ENCODE measurements at places on chromosomes 1 and 21.
A peak's percentile ranks its signal among the peaks of the same experiment; 100 is the strongest.

DNA sequence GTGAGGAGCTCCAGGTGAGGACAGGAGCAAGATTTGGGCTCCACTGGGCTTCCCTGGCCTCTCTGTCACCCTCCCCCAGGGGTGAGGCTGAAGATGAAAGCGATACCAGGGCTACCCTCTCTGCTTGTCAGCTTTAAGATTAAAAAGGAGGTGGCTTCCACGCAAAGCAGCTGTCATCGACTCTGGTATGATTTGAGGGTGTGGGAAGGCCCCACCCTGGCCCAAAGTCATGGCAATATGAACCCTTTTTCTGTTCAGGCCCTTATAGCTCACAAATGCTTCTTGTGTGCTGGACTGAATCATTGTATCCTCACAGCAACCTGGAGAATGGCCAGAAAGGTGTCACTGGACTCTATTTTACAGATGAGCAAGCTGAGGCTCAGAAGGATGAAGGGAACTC lies 41.6 kb downstream of the NUAK2 start:
- no peak for DNase-seq

DNA sequence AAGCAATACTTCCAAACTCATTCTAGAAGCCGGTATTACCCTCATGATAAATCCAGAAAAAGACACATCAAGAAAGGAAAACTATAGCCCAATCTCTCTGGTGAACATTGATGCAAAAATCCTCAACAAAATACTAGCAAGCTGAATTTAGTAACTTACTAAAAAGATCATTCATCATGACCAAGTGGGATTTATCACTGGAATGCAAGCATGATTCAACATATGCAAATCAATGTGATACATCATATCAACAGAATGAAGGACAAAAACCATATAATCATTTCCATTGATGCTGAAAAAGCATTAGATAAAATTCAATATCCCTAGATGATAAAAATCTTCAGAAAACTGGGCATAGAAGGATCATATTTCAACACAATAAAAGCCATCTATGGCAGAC lies 402.9 kb downstream of the TGFB2 start:
- no peak for DNase-seq

DNA sequence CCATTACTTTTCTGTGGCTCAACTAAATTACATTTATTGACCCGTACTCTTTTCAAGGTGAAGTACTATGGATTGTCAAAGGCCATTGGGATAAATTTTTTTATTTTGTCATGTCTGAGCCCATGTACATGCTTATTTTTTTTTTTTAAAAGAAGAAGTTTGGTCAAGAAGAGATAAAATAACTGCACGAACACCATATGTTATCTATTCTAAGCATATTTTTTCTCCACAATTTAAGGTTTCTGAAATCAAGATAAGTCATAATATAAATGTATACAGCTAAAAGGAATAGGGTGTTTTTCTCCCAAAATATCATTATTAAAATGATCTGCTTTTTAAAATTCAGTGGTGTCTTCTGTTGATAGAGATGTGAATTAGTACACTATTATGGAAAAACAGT lies 35.0 kb upstream of the SH2D1B start:
- DNase-seq, result no peak

DNA sequence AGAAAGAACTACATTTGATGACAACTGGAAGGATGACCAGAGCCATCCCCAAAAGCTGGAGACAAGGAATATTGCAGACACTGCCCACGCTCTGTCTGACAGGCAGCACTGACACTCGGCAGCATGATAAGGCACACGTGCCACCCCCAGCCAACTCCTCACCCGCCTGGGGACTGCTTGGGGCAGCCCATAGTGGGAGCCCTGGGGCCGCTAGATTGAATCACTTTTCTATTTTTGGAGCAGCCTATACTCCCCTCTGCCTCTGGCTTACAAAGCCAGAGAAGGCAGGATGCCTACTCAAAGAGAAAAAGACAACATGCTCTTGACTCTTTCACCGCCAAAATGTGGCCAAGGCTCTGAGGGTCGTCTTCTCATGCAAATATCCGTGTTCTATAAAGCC lies 1.3 kb downstream of the SMG5 start:
- DNase-seq, result no peak

DNA sequence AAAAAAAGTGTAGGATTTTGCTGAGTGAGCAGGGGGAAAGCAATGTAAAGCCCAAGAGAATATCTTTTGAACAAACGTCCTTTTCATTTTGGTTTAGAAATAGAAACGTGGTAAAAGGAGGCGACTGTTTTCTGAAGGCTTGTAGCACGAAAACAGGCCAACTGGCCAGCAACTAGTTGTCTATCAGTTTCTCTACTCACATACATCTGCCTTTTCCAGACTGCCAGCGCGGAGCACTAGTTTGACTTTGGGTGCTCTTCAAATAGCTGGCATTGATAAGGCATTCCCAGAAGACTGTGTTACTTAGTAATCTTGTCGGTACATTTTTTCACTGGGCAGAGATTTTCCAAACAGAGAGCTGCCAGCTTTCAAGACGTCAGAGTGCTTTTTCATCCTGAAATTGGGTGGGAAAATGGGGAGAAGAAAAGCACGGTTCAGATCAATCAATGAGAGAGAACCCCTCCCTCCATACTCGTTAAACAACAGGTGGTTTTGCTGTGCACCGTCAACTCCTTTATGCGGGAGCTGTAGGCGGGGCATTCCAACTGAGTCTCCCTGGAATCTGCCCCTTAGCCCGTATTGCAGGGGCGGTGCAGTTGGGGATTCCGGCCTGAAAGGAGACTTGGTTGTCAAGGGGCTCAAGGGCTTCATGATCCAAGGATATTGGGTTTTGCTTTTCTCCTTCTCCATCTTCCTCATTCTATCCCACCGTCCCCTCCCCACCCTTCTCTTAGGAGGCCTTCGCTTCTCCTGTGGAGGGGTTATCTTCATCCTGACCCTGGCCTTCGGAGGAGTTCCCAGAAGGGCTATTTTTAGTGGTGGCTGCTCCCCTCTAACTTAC lies 884 bp upstream of the LRRC8C start:
- no peak for DNase-seq

- DNase-seq, result no peak
Observed at GRCh38 chr1:43035821-43036741, 77.4 kb upstream of the SLC2A1 start.

DNA sequence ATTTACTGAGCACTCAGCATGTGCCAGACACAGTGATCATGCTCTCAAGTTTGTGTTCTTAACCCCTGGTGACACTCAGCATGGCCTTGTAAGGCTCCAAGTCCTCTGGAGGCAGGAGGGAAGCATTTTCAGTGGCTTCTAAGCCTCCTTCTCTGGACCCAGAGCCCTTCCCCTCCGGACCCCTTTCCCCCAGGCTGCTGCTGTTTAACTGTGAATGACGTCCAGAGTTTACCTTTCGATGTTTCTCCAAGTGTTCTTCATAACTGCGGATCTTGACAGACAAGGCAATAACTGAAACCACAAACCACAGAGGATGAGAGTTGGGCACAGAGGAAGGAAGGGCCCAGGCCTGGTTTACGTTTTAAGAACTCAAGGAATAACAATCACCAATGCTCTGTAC lies 6.5 kb downstream of the MRPS15 start:
- peak; percentile 40 for DNase-seq

DNA sequence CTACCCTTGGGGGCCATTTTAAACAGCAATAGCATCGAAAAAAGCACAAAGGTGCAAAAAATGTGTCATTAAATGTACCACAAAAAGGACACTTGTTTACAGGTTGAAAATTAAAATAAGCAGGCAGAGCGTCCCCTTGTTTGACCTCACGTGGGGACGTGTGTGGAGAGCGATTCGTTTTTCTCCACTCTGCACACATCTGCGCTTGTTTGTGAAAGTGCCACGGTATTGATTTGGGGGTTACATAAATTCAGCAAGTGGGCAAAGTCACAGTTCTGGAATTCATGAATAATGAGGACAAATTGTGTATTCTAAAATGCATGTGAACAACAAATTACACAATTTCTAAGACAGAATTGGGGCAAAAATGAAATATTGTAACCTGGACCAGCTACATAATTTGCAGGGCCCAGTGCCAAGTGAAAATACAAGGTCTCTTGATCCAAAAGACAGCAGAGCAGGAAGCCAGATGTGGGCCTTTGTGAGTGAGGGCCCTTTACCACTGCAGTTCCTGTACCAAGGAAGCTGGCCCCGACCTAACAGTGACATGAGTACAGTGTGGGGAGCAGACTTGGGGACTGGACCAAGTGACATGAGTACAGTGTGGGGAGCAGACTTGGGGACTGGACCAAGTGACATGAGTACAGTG lies 43.9 kb downstream of the ZBTB18 start:
- no peak for DNase-seq

DNA sequence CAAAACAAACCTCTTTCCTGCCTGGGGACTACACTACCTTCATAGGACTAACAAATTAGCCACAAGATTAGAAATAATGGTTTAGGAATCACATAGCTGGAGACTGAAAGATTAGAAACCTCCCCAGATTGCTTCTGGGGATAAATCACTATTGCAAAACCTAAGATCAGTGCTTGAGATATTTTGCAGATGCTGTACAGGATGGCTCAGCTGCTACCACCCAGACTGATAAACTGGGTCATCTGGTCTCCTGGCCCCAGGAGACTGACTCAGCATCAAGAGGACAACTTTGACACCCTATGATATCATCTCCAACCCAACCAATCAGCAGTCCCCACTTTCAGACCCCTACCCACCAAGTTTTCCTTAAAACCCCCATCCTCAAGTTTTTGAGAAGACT lies 137.0 kb downstream of the LRRC53 start:
- no peak for DNase-seq

GRCh38 chr21:32332463-32332951 lies 33.9 kb downstream of the MRAP start:
- no peak for DNase-seq

DNA sequence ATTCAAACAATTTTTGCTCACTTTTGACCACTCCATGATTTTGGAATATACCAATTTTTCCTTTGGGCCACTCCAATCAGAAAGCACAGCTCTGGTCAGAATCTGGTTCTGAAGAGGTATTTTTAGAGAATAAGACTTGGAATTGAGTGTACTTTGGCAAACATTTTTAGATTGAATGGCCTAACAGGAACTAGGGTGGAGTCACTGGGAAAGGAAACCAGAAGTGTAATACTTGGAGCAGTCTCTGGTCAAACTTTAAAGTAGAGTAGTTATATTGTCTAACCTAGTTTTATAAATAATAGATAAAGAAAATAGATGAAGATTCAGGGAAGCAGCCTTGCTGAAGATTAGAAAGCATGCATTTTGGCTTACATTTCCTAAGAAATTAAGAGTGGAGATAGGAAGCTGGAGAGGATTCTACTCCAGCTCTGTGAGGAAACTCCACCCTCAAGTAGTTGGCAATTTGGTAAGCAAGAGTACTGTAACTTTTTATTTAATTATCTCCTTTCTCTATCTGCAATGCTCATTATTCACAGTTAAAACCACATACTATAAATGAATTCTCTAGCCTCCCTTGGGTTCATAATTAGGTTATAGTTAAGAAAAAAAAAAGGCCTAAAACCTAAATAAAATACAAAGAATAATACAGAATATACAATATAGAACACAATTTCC lies 15.8 kb downstream of the STIL start:
- no peak for DNase-seq

DNA sequence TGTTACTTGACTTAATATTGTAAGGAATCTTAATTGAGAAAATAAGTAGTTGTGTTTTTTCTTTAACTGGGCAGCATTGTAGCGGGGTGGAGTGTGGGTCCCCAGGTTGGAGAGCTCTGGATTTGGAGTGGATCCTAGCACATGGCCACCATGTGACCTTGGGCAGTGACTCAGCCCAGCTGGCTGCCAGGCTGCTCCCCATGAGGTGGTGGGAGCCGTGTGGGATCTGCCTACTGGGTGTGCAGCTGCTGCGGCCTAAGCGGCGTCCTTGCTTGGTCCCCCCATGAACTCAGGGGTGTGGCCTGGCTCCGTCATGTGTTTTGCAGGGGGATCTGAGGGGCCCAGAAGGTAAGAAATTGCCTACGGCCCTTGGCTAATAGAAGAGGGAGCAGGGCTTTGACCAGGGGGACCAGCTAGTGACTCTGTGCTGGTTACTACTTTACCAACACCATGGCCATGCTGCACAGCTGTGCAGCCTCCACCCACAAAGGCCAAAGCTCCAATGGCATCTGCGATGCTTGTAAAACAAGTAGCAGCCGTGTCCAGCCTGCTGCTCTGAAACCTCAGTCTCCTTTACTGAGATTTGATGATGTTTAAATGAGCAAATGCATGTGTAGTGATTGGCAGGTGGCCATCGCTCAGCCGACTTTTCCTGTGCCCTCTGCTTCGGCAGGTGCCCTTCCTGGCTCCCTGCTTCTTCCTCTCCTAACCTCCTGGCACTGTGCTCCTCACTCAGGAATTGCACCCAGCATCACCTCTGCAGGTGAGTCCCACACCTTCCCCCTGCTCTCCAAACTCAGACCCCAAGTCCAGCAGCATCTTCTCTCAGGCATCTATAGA lies 68.3 kb downstream of the ADARB1 start:
- no peak for DNase-seq

GRCh38 chr1:246726881-246727280 lies 2.7 kb downstream of the SCCPDH start:
- no peak for DNase-seq

DNA sequence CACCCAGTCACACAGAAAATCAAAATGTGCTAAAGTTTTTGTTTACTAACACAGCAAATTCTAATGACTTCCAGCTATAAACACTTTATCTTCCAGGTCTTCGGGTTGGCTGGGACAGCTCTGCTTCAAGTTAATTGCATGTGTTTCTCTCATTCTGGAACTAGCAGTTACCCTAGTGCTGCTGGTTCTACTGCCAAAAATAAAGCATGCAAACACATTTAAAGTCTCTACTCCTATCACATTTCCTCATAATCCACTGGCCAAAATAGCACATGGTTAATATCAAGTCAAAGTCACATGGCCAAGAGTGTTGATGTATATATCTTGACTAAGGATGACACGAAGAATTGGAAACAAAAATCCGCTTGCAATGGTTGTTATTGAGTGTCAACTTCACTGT lies 973.1 kb upstream of the ADGRL2 start:
- no peak for DNase-seq

DNA sequence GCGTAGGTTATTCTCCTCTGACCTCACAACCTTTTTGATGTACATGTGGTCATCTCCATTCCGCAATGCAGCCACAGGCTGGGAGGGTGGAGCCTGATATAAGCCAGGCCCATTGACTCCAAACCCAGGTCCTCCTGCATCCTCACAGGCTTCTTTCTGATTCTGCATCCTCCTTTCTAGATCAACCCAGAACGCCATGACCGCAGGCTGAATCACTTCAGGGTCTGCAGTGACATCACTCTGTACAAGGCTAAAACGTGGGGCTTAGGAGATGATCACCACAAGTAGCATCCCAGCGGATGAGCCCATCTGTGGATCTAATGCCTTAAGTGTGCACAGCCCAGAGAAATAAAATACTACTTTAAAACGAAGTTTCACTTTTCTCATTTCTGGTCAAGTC lies 16.1 kb downstream of the EBNA1BP2 start:
- no peak for DNase-seq

DNA sequence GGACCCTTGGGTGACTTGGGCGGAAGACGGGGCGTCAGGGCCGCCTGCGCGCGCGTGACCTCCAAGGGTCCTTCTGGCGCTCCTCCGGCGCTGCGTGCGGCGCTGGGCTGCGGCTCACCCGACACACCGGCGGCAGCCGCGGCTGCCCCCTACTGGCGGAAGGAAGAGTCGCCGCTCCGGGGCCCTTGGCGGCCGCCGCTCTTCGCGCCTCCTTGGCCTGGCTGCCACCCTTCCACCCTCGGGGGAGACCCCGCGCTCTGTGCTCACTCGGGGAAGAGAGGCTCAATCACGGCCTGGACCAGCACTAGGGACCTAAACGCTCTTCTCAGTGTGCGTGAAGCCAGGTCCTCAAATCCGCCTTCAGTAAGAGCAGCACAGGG lies 89.7 kb downstream of the DMRTA2 start:
- DNase-seq, result peak; percentile 28

Measured in KG1 (cell line).